GM13977 (cell line): ENCODE measurements at places on chromosomes 16 and 17.
A peak's percentile ranks its signal among the peaks of the same experiment; 100 is the strongest.

DNA sequence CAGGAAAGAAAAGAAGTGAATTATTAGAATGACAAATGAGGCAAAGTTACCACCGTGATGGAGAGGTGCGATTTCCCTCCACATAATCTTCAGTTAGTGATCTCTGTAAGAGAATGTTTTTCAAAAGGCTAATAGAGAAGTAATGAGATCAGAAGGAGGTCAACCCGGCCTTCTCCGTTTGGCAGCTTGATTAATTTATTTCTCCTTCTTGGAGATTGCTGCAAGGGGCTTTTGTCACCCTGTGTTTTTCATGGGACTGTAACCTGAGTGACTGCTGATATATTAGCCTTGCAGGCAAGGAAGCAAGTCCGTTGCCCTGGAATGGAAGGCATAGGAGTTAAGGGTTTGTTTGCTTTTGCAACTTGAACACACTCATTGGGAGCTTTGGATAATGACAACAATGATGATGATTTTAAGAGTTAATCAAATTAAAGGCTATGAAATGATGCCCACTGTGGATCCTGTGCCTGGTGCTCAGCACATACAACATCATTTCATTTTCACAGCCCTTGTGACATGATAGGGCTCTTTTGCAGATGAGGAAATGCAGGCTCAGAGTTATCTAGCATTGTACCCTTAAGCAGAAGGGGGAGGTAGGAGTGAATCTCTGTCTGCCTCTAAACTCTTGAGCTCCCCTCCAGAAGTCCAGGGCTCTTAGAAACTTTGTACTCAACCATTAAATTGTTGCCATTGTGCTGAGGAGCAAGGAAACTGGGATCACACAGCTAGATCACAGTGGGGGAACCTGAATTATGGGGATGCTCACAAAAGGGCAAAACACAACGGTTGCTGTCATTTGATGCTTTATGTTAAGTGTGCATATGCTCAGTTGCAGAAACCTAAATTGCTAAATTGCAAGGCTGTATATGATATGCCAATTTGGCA lies 226.3 kb downstream of the WWOX start:
- DNase-seq: no peak

DNA sequence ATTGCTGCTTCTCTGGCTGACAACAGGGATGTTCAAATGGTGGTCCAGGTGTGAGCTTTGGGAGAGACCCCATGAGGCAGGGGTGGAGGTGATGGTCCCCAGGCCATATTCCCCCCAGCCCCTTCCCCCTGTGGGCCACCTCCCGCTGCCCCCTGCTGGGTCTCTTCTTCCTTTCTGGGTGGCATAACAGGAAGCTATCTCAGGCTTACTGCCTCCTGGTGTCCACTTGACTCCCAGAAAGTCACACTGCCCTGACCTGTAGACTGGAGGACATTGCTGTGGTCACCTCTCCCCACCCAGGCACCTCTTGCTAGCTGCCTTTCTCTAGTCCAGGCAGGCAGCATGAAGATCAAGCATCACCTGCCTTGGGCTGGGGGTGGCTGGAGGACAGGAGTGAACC lies 46.4 kb upstream of the PLCG2 start:
- DNase-seq: no peak

GRCh38 chr17:42844761-42845555 lies 578 bp downstream of the AOC2 start:
- DNase-seq: no peak

DNA sequence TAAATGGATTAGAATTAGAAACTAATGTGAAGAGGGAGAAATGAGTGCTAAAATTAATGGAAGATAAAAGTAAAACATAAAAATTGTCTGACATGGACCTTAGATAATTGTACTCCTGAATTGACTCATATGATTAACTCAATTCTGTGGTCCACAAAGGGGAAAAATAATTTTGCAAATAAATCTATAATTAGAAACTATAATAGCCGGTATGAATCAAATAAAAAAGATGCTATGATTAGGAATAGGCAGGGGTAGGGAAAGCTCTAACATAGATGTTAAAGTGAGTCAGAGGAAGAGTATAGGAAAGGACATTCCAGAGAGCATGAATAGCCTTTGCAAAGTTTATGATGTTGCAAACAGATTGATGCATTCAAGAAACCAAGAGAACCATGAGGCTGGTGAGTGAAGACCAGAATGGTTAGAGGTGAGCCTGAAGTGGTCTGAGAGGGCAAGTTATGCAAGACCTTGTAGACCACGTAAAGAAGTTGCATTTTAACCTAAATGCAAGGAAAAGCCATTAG lies 262.1 kb upstream of the CA10 start:
- DNase-seq: no peak

DNA sequence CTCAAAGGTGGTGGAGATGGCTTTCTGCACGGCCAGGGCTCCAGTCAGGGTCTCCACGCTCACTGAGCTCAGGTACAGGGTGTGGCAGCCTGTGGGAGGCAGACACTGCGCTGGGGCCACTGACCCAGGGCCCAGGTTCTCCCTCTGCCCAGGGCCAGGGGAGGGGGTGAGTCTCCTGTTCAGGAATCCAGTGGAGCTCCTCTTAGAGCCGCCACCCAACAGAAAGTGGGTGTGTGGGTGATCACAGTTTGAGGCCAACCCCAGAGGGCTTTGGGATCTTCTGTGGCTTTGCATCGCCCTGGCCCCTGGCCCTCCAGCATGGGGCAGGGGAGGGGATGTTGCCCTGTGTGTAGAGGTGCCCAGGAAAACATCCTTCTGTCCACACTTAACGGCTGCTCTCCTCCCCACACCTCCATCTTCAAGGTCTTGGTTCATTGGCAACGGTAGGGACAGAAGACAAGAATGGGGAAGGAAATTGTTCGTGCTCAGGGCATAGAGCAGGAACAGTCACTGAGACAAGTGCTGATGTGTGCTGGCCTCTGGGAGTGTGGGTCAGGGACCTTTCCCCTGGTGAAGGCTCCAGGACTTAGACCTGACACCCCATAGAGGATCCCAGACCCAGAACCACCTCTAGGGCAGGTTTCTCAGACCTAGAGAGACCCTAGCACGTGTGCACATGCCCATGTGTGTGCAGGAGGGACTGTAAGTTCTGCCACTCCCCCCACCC lies 21.5 kb downstream of the TNS4 start:
- no peak for DNase-seq

DNA sequence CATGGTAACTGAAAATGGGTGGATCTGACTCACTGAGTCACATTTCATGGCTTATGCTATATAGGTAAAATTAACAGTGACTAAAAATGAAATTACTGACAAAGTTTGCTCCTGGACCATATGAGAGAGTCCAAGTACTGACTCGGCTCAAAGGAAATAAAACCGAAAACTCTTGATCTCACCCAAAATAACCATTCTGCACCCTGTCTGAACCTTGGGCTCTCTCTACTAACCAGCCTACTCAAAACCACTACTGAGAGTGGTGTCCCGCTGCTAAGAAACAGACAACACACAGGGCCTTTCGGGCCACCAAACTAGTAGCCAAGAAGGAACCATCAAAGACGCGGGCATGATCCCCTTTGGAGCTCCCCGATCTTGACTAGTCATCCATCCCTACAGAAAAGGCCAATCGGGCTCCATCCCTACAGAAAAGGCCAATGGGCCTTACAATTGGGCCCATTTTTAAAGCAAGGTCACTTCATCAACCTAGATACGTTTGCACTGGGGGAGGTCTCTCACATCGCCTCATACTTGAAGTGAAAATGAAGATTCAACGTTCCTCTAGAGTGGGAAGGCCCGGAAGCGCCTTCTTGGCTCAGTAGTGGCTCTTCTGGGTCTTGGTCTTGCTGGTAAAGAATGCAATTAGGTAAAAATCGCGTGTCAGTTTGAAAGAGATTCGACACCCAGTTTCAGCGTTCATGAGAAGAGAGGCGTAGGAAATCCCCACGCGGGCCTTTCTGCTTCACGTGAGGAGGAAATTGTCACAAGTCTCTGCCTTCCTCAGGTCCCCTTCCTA lies 720 bp upstream of the ZPBP2 start:
- peak; percentile 79 for DNase-seq
